ENCODE measurements at places on chromosomes 6 and 20.

DNA sequence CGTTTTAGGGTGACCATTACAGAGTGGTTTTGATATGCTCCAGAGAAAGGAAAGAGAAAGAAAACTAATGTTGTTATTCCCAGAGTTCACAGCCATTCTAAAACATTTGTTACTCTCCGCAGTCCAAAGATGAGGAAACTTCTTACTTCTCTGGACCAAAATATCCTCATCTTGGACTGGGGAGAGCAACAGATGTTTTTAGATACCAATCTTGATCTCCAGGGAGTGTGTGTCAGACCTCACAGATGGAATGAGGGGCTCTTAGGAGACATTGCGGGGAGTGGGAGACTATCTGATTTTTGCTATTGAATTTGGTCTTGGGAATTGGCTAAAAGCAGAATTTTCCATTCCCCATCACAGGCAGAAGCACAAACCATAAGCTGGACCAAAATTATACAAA, 110.8 kb downstream of the TNFAIP3 start:
- DNase-seq, result no peak

GRCh38 chr6:40779409-40779808, 192.2 kb upstream of the LRFN2 start:
- DNase-seq, result no peak

GRCh38 chr6:89045011-89045387, 35.6 kb upstream of the PNRC1 start:
- DNase-seq, result peak; percentile 34

- DNase-seq, result no peak
Measured at GRCh38 chr6:146281651-146282362, 252.9 kb downstream of the GRM1 start.

GRCh38 chr6:122393351-122393896, 6.0 kb upstream of the HSF2 start:
- DNase-seq, result no peak

DNA sequence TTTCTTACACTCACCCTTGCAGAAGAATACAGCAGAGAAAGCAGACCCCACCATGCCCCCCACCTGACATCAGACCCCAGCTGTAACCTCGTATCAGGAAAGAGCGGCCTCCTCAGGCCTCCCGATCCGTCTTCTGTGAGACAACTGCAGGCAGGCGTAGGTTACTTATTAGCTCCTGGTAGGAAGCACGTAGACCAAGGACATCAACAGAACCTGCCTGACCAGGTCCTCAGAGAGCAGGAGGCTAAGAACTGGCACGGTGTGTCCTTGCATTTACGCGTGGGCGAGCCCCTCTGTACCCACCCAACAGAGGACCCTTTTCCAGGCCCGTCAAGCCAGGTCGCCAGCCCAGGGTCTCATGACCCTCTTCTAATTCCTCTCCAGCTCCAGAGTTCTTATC, 51.0 kb downstream of the ABHD12 start:
- DNase-seq, result no peak

- DNase-seq, result no peak
Measured at GRCh38 chr6:3383525-3383924, 73.3 kb downstream of the SLC22A23 start.

DNA sequence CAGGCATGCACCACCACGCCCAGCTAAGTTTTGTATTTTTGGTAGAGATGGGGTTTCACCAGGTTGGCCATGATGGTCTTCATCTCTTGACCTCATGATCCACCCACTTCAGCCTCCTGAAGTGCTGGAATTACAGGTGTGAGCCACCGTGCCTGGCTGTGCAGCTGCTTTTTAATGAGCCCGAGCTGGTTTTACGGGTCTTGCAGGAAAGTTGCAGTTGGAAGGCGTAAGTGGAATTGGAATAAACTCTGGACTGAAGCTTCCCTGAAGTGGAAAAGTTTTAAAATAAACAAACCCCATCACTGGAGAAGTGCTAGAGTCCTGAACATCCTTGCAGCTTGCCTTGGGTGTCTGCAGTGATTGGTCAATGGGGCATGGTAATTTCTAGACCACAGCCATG, 40.4 kb downstream of the KIF25 start:
- DNase-seq, result no peak

GRCh38 chr6:133595111-133595761, 293.7 kb upstream of the TCF21 start:
- DNase-seq, result no peak

DNA sequence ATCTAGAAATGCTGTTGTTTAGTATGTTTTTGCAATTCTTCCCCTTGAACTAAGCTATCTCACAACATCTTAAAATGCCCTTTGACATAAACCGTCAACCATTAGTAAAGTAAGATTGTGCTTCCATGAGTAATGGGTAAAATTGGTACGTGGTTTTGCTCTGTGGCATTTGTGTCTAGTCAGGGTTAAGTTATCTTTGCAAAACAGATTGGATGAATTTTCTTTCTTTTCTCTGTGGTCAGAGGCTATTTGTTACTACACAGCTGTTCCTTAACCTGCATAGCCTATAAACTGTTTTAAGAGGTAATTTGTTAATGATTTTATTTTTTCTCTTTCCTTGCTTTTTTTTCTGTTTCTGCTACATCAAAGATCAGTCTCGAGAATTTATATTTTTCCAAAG, 75.4 kb downstream of the RPP40 start:
- DNase-seq, result no peak

DNA sequence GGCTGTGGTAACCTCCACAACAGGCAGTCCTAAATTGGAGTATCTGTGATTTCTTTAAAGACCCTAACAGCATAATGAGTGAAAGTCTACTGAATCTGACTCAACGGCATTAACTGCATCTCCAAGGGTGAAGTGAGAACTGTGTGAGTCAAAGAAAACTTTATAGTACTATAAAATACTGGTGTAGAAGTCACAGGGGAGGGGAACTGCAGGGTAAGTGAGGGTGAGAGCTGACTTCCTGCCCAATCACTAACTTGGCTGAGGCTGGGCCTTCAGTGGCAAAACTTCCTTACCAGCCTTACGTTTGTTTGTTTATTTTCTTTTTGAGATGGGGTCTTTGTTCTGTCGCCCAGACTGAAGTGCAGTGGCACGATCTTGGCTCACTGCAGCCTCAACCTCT, 109.8 kb downstream of the PTPRK start:
- no peak for DNase-seq

- DNase-seq, result no peak
Measured at GRCh38 chr6:92377137-92377536, 1042.2 kb downstream of the EPHA7 start.

- no peak for DNase-seq
Measured at GRCh38 chr6:30687659-30688431, 1.4 kb upstream of the PPP1R18 start.

GRCh38 chr6:31216208-31216898, 45.9 kb upstream of the POU5F1 start:
- no peak for DNase-seq

DNA sequence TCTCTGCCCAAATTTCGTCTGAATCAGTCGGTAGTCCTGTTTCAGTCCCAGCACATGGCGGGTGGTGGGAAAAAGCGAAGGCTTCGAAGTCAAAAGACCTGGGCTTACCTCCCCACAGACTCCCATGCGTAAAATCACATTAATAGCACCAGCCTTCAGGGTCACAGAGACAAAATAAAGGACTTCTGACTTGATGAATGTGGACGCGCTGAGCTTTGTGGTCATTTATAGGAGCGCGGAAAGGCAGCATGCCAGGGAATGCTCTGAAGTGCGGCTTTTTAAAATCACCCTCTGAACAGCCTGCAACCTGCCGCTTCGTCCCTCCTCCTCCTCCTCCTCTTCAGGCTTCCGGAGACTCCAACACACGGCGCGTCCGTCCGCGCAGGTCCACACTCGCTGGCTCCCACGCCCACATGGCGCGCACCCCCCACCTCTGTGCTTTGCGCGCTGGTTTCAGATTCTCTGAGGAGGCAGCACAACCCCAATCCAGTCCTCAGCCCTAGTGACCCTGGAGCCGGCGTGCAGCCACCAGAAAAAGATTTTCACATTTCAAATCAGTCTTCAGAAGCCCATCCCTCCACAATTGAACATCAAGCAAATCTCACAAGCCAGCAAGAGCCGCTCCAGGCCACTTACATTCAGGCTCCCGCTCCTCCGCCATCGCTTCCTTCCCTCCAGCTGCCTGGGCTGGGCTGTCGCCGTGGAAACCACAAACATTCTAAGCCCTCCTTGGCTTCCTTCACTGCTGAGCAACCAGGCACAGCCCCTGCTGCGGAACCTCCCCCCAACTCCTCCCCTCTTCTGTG, at the start of gene C6orf118:
Gene C6orf118 (minus strand): TSS at position 680 of the 806 bp plus-strand sequence. CDS start 19 bp downstream, at position 661.
- DNase-seq, result peak; percentile 39

GRCh38 chr6:25369036-25369432, 89.9 kb downstream of the CARMIL1 start:
- no peak for DNase-seq

- DNase-seq, result no peak
Measured at GRCh38 chr6:118569498-118569897, 21.4 kb downstream of the PLN start.

GRCh38 chr6:19988555-19988954, 151.4 kb downstream of the ID4 start:
- no peak for DNase-seq

GRCh38 chr6:72410769-72411168, 211.1 kb upstream of the KCNQ5 start:
- DNase-seq, result no peak

- no peak for DNase-seq
Measured at GRCh38 chr6:135322427-135323201, 141.5 kb downstream of the MYB start.

- DNase-seq, result peak; percentile 38
Measured at GRCh38 chr6:148758492-148758891, 11.7 kb downstream of the UST start.

- no peak for DNase-seq
Measured at GRCh38 chr6:44489910-44490604, 102.6 kb downstream of the CDC5L start.

DNA sequence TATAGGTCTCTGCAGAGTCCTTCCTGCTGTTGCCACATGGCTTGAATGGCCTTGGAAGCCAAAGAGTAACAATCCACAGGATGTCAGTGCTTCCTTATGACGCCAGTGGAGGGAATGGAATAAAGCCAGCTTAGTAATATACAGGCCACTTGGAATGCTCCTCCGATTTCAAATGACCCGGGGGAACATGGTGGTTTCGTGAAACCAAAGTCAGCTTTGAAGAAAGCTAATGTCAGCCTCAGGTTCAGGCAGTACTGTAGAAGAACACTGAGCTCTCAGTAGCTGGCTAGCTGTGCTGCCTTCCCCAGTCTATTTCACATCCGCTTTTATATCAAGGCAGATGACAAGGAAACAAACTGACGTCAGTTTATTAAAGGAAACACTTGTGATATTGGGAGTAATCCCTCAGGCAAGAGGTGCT, 189.1 kb downstream of the DTNBP1 start:
- no peak for DNase-seq

- DNase-seq, result no peak
Measured at GRCh38 chr6:170114187-170114945, 176.5 kb downstream of the DLL1 start.

GRCh38 chr20:32052090-32052777, at the start of gene HCK:
HCK (plus strand) TSS chr20:32052242.
- no peak for DNase-seq

- DNase-seq, result no peak
Measured at GRCh38 chr6:27662769-27663168, 189.9 kb upstream of the ZNF184 start.

DNA sequence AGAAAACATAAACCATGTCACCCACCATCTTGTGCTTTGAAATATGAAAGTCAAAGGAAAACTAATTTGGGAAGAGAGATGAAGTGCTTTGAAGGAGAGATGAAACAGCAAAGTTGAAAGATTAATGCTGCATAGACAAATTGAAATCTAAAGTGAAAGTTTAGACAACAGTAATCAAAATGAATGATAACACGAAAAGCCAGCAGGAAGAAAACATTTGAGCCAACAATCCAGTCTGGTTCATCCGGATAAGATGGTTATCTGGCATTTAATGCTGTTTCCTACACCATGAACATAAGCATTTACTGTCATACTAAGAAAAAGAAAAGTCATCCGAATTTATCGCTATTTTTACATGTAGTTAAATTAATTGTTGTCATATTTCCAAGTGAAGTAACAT, 595 bp downstream of the HAO1 start:
- DNase-seq, result no peak

DNA sequence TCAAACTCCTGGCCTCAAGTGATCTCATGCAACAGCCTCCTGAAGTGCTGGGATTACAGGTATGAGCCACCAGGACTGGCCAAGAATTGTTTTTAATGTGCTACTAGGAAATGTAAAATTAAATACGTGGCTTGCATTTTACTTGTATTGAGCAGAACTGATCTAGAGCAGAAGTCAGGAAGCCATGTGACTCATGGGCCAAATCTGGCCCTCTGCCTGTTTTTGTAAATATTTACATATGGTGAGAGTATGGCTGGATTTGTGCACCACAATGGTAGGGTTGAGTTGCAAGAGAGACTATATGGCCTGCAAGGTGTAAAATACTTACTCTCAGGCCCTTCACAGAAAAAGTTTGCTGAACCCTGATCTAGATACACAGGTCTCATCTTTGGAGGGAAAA, 75.8 kb downstream of the LAMP5 start:
- DNase-seq, result no peak

DNA sequence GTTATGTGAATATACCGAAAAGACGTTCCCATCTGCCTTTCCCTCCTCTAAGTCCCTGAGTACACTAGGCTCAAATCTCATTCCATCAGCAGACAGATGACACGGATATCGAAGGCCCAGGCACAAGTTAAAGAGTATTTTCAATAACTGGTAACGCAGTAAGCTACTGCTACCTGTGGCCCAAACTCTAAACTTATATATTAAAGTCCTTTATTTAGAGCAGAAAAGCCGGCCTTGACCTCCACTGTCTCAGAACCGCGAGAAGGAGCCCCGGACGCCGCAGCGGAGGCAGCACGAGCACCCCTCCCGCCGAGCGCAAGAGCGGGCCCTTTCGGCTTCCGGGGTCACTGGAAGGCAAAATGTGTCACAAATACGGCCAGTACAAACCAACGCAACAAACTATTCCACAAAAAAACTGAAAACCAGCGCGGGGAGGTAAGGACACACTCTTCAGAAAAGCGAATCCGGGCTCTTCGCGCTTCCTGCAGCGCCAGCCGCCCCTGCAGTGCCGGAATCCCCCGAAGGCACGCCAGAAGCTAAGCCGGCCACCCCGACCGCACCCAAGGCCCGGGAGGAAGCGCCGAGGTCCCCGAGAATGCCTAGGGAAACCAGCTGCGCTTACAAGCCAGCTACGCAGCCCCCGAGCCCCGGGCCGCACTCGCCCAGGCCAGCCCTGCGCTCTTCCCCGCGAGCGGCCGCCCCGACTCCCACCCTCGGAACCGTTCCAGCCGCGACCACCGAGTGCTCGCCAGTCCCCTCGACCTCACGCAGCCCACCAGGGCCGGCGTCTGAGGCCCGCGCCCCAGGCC, 681 bp downstream of the DIDO1 start:
- DNase-seq, result no peak

GRCh38 chr6:16762268-16762549, 949 bp upstream of the ATXN1 start:
- no peak for DNase-seq

All from putamen (tissue), 1 donor.